ENCODE measurements at places on chromosomes 3 and 15. TPM values are rescaled to one million over a fixed set of nuclear protein-coding genes. Genes with fewer than 3 reads are reported as not detected.

The SH2D7 gene
- total RNA-seq: not detected

The HOMER2 gene
- total RNA-seq: 15.5 TPM

The PPIB gene
- total RNA-seq: 154 TPM

The SEMA3F gene
- 11.4 TPM for total RNA-seq

- no peak for DNase-seq
Measured at GRCh38 chr3:104856741-104857140, 510.0 kb upstream of the ALCAM start.

DNA sequence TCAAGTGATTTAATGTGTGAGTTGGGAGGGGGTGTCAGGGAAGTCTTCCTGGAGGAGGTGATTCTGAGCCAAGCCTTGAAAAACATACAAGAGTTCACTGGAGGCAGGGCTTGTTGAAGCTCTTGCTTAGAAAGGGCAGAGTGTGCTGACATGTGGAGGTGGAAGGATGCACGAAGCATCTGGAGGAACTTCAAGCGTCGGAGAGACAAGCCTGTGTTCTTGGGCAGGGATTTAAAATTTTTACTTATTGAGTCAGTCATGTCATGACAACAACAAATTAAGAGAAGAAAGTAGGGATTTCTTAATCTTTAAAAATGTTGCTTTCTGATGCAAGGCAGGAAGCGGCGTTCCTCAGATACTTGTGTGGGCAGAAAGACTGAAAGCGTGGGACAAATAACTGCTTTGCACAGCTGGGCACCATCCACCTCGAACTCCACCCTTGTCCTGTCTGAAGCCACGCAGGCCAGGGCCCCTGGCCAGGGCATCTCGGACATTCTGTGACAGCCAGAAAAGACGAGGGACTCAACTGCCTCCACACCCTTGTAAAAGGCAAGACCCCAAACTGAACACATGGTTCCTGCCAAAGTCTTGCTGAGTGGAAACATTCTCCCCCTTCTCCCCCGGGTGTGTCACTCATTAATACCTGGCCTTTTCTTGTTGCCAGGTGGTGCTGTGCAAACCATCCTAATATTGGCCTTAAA is 6.9 kb upstream of the IL16 start:
- DNase-seq: peak; percentile 89

- no peak for DNase-seq
Measured at GRCh38 chr15:79167776-79168175, 77.2 kb upstream of the RASGRF1 start.

DNA sequence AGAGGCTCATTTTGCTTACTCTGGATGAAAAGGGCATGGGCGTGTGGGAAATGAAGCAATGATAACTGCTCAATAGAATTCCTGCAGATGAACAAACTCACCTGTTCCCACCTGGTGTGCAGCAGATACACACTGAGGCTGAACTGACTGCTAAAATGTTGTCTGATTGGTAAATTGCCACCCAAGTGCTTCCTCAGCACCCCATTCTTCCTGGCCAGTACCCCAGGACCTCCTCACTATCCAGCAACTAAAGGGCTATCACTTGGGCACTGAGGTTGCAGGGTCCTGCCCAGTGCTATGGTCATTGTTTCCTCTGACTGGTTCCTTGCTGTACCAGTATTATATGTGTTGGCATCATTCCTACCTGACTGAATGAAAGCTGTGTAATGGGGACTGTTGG is 38.0 kb upstream of the DGKG start:
- DNase-seq: no peak

GRCh38 chr3:112856537-112856936 is 9.9 kb upstream of the CD200R1L start:
- DNase-seq: no peak

DNA sequence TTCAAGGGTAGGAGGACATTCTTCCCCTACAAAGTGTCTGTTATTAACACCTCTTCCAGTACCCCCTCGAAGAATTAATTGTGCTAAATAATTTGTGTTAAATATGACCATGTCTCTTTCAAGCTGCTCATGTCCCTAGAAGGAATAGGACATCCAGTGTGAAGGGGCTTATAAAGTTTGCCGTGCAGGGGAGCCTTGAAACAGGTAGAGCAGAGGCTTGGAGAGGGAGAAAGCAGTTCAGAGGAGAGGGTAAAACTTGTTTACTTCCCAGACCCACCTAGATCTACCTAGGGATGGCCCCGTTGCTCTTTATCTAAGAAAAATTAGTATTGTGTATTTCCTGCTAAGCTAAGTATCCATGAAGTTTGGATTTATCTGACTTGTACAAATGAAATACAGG is 114.8 kb downstream of the CACNA2D3 start:
- no peak for DNase-seq

DNA sequence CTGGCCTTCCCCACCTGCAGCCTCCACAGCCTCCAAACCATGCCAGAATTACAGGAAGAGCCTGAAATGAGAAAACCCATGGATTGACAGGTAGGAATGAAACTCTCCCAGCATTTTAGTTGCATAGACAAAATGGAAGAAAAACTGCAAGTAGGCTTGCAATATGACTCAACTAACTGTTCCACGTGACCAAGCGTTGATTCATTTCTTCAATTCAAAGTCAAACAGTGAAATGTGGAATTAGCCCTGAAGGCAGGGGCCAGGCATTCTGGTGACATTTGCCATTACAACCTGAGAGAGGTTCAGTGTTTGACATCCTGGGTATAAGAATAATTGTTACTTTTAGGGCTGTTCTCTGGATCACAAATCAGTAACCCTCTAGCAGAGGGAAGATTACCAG is 676.5 kb upstream of the CFAP20DC start:
- DNase-seq: no peak

- DNase-seq: no peak
Measured at GRCh38 chr3:125481786-125482185, 38.2 kb downstream of the SNX4 start.

DNA sequence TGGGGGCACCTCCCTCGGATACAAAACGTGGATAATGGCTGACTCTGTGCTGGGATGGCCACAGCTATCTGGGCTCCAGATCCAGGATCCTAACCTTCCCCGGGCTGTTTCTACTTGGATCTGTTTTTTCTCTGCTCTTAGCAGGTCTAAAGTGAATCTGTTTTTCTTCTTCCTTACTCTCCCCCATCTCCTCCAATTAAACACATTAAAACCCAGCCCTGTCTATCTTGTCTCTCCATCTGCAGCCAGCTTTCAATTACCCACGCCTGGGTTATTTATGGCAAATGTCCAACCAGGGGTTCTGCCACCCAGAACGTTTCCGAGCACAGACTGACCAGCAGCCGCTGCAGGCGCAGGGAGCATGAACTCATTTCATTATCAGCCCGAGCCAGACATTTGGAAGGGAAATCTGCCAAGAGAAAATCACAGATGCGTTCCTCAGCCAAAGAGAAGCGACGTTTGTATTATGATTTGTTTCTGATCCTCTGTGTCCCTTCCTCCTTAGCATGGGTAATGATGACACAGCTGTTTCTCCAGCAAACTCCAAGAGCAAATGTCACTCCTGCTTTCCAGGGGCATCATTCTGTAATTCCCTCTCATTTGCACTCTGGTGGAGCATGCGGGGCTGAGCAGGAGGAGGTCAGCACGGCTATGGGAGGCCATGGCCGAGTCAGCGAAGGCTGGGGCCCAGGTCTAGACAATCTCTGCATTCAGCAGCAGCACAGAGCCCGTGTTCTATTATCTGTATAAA is 42.0 kb downstream of the UMPS start:
- DNase-seq: no peak

GRCh38 chr3:171563298-171563697 is 103.1 kb upstream of the TNIK start:
- no peak for DNase-seq

All from sigmoid colon (tissue), 7 donors.